ENCODE measurements at places on chromosomes 11 and 22.
A peak's percentile ranks its signal among the peaks of the same experiment; 100 is the strongest.

- no peak for DNase-seq
Observed at GRCh38 chr11:8683115-8683807, 669 bp downstream of the RPL27A start.

DNA sequence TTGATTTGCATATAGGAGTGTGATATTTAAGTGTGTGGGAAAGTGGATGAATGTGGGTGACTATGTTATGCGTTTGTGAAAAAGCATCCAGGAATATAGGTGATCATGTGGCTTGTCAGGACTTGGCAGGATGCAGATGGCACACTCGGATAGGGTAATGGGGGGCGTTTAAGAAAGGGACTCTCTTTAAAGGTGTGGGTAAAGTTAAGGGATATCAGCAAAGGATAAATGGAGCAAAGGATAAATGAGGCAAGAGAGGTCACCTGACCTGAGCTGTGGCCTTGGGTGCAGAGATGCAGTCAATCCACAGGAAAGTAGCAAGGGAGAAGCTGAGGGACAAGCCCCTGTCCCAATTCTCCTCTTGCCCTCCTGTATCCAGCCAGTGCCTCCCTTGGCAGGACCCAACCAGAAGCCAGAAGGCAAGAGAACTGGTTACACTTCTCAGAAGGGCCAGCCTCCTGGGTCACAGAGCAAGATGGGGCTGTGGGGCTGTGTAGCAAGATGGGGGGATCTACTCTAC is 47.5 kb upstream of the GRAMD1B start:
- no peak for DNase-seq

DNA sequence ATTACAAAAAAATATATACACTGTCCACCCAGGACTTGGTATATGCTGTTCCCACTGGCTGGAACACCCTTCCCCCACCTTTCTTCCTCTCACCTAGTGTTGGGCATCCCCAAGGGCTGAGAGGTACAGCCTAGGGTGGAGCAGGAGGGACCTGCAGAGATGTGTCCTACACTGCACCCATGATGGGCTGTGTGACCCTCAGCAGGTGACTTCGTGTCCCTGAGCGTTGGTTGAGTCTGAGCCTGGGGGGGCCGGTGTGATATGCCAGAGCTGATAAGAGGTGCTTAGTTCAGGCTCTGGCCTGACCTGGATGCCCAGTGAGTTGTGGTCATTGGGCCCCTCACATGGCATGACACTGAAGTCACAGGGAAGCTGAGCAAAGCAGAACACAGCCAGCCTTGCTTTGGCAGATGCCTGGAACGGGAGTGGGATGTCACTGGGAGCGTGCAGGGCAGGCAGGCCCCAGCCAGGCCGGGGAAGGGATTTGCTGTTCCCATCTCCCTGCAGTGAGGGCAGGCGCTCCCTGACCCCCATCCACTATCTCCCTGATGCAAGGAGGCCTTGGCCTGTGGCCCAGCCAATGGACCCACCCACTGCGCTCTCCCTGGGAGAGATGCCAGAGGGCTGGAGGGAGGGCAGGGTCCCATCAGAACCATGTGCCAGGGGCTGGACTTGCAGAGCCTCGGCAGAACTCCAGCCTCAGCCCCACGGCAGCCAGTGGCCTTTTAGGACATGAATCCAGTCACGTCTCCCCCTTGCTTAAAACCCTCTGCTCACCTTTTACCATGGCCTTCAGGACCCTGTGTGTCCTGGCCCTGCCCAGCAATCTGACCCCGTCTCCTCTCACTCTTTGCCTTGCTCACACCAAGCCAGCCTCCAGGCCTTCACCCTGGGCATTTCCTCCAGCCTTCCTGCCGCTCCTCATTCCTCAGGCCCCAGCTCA is 138.9 kb downstream of the MN1 start:
- DNase-seq: no peak

- no peak for DNase-seq
Observed at GRCh38 chr11:69636512-69637197, 4.3 kb upstream of the CCND1 start.

DNA sequence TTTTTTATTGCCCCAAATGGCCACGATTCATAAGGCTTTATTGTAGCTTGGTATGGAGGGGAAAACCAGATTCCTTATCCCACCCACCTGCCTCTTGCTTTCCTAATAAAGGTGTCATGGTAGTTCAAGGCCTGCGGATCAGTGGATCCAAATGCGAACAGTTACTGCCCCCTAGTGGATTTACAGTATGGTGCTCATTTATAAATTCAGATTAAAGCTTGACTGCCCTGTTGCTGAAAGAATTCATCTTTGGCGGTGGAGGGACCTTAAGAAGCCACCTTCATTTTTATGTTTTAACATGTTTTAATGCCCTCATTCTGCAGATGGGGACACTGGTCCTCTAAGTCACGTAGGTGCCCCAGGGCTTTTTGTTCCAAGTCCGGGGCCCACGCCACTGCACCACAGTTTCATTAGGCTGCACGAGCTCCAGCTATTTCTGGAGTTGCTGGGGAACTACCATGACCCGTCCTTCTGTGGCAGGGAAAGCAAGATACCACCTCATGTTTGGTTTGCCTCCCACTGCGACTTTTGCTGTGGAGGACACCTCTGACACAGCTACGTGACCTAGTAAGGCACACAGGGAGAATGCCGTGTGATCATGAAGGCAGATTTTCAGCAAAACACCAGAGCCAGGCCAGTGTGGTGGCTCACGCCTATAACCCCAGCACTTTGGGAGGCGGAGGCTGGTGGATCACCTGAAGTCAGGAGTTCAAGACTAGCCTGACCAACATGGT is 15.6 kb upstream of the INCENP start:
- peak; percentile 60 for DNase-seq

- DNase-seq: peak; percentile 27
Observed at GRCh38 chr11:135027461-135027860, 615.4 kb upstream of the B3GAT1 start.

DNA sequence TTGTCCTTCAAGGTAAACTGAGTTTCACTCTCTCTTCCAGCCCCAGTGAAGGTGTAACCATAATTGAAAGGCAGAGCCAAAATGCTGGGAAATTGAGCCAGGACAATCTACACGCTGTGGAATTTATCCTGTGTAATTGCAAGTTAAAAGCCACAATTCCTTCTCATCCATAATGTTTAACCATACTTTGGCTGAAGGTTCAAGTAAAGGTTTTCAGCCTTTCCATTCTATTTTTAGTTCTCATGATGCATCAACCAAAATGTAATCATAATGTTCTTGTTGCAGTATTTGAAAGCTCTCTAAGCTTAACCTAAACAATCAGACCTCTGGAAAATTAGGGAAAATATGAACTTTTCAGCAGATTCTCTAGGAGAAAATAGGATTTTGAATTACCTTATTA is 14.0 kb upstream of the ARHGAP42 start:
- DNase-seq: no peak

DNA sequence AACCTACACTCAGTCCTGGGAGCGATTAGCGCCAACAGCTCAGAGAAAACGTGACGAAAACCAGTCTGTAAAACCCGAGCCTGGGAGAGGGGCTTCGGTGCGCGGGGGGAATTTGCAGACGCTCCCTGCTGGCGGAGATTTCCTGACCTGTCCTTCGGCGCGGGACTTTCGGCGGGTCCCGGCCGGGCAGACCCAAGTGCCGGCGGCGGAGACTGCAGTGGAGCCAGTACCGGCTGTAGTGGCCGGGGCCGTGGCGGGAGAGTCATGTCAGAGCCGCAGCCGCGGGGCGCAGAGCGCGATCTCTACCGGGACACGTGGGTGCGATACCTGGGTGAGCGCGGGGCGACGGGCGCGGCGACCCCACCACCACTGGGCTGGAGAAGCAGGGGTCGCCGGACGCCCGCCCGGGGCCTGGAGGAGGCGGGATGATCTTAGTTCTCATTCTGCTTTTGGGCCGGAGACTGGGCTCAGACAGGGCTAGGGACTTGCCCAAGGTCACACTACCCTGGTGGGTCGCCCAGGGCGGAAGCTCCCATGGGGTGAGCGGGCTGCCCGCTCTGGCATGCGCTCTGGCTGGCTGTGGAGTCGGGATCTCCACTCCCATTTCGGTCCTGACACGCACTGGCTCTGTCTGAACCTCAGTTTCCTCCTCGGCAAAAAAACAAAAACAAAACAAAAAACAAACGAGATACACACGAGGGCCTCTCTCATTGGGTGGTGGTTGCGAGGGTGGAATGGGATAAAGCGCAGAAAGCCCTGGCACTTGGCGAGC is at the start of gene MTFP1:
Gene MTFP1, plus strand, starts transcription at position 153 of the 772 bp plus-strand sequence. Its CDS starts 112 bp downstream, at position 265.
- DNase-seq: peak; percentile 76

DNA sequence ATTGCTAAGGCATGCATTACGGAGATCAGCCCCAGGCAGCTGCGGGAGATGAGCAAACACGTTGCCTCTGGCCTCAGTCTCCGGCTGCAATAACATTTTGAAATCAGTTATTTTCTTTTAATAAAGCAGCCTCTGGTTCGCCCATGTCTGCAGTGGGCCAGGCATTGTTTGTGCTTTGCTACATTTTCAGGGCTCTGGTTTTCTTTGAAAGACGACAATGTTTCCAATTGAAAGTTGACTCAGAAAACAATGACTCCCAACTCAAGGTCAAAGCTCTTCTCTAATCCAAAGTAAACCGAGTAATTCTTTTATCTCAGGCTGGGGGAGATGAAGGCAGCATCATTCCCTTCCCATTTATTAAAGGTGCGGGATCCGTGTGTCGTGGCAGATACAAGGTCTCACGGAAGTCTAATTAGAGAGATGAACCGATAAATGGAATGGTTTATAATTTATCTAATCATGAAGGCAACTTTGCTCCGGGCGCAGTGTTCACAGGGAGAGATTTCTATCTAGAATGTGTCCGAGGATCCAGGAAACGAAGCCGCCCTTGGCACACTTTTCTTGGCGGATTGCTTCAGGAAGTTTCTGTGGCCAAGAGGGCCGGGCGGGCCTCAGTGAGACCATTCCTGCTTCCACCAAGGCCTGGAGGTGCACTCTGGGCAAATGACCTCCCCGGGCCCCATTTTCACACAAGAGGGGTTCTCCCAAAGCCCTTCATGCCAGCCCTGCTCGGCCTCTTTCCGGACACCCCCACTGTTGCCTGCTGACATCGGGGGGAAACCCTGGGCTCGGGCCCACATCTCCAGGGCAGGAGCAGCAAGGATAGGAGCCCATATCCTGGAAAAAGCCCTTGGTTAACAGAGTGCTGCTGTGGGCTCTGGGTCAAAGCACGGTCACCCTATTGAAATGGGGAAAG is 811.4 kb downstream of the BRD1 start:
- DNase-seq: no peak

- DNase-seq: no peak
Observed at GRCh38 chr11:111285189-111286091, 12.9 kb upstream of the POU2AF3 start.

- no peak for DNase-seq
Observed at GRCh38 chr11:61731952-61732675, 20.3 kb upstream of the MYRF start.

DNA sequence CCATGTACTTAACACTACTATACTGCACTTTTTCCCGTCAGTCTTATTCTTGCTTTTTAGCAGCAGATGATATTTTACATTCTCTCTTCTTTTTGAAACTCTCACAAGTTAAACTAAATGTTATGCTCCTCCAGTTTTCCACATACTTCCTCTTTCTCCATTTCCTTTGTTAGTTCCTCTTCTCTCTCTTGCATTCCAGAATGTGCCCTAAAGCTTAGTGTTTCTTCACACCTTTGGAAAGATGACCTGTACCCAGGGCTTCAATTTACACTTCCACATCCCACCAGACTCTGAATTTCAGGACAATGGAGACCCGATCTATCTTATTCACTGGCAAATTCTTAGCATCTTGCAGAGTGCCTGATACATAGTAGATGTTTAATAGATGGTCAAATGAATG is 51.8 kb downstream of the APIP start:
- DNase-seq: no peak

DNA sequence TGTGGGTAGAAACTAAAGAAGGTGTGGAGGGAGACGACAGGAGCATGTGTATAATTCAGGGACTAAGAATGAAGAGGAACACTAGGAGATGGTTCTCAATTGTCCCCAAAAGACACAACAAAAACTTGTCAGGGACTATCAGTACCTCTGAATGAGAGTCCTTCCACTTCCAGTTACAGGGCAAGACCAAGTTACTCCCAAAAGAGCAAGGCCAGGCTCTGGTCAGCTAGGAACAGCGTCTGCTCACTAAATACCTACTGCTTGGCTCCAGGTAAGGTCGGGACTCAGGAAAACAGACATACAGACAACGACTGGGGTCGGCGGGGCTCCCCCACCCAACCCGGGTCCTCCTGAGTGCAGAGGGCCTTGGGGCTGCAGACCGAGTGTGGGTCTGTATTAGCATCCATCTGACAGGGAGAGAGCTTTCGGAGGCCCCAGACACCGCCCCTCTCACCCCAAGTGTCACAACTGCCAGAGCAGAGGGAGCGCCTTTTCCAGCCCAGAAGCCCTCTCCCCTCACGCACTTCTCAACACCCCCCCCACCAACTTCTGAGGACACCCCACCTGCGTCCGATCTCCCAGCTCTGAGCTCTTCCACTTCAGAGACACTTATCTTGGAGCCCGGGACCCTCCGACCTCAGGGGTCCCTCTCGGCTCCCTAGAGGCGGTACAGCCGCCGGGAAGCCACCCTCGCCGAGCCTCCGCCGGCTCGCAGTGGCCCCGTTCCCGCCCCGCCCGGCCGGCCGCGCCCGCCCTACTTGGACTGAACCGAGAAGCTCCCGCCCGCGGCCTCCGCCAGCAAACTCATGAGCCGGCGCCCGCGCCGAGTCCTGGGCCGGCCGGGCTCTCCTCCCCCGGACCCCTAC is 522 bp downstream of the RHOG start:
- no peak for DNase-seq

- DNase-seq: no peak
Observed at GRCh38 chr11:25065746-25066145, 568.9 kb downstream of the LUZP2 start.

DNA sequence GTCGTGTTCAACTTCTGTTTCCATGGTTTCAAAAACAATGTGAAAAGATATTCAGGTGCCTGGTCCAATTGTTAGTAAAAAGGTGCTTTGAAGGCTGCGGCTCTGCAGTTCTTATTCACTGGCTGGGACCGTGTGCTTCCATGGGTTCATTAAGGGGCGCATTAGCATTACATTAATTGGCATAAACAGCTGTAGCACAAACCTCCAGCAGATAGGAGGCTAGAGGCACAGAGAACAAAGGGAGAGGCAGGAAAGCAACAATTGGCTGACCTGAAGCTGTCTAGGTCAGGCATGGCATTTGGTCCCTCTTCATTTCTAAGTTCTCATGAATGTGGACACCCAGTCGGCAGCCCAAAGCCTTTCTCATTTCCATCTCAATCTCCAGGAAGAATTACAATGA is 16.6 kb downstream of the PAK1 start:
- DNase-seq: no peak

DNA sequence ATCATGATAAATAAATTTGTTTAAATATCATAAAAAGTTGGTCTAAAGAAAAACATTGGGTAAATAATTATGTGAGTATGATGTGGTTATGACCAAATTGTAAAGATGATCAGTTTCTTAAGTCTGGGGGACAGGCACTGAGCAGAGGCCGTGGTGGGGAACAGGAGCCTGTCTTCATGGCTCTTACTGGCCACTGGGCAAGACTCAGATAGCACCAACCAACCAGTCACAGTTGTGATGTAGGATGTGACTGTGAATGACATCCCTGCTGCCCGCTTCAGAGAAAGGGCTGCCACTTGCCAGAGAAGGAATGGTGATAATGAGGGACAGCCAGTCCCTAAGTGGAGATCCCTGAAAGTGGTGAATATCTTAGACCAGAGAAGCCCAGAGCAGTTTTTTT is 7.0 kb downstream of the PTPRJ start:
- DNase-seq: no peak
